ENCODE measurements at places on chromosomes 11 and 22.

DNA sequence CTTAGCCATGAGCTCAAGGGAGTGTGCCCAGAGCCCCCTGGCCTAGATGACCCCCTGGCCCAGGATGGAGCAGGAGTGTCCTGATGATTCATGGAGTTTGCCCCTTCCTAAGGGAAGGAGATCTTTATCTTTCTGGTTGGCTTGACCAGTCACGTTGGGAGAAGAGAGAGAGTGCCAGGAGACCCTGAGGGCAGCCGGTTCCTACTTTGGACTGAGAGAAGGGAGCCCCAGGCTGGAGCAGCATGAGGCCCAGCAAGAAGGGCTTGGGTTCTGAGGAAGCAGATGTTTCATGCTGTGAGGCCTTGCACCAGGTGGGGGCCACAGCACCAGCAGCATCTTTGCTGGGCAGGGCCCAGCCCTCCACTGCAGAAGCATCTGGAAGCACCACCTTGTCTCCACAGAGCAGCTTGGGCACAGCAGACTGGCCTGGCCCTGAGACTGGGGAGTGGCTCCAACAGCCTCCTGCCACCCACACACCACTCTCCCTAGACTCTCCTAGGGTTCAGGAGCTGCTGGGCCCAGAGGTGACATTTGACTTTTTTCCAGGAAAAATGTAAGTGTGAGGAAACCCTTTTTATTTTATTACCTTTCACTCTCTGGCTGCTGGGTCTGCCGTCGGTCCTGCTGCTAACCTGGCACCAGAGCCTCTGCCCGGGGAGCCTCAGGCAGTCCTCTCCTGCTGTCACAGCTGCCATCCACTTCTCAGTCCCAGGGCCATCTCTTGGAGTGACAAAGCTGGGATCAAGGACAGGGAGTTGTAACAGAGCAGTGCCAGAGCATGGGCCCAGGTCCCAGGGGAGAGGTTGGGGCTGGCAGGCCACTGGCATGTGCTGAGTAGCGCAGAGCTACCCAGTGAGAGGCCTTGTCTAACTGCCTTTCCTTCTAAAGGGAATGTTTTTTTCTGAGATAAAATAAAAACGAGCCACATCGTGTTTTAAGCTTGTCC, 14.3 kb downstream of the ADORA2A start:
- no peak for DNase-seq

GRCh38 chr11:126082251-126083109, 19.8 kb upstream of the CDON start:
- DNase-seq: no peak

- no peak for DNase-seq
These were observed 59.4 kb upstream of the CD44 start for GRCh38 chr11:35079611-35080010.

DNA sequence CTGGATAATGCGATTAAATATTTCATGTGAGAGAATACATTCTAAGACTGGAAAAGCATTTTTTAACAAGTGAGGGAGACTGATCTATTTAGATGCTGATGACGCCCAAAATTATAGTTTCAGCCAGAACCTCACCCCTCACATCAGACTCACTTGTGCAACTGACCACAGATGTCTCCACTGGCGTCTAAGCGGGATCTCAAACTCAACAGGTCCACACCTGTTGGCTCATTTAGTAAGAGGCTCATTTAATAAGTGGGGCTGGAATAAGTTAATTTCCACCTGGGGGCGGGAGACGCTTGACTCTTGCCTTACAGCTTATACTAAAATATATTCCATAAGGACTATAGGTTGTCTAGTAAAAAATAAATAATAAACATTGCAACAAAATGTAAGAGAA, 47.5 kb downstream of the MORC2 start:
- peak; percentile 27 for DNase-seq

DNA sequence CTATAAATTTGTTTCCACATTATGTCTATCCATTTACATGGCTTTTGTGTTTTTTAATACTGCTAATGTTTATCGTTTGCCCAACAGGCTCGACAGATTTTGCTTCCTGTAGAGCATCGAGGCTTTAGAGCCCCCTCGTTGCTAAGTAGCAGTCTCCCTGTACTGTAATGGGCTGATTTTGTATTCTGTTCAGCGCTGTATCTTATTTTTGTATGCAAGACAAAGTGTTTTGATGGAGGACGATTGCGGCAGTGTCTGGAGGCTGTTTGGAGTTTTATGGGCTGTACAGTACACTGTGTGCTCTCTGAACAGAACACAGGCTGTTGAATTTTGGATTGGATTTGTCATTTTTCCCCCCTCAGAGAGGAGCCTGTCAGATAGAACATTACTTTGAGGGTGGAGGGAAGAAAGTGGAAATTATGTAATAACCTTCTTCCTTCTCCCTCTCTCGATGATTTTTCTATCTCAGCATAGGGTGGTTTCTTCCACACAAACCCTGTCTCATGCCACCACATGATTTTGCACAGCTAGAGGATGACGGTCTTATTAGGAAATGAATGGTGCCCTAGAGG, 104.4 kb downstream of the ZBTB16 start:
- no peak for DNase-seq
